ENCODE measurements at places on chromosomes 1 and 21.

- peak; percentile 75 for DNase-seq
These were observed 35.8 kb downstream of the GREM2 start for GRCh38 chr1:240575981-240576662.

GRCh38 chr1:104745875-104746274, 996.2 kb downstream of the AMY1C start:
- DNase-seq = no peak

- DNase-seq = peak; percentile 55
These were observed 23.2 kb downstream of the CD1D start for GRCh38 chr1:158203693-158204457.

DNA sequence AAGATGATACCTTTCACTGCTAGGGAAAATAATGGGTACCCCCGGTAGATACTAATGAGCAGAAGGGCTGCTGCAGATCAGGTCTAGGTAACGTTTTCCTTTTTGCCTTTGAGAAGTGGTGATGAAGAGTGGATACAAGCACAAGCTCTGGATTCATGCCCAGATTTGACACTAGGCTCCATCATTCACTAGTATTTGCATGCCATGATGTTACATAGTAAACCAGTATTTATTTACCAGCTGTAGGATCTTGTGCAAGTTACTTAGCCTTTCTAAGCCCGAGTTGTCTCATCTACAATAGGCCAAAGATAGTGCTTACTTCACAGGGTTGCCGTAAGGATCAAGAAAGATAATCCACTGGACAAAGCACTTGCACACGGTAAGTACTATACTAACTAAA, 14.2 kb downstream of the PTPN14 start:
- DNase-seq = no peak

GRCh38 chr1:184212649-184213314, 161.3 kb downstream of the TSEN15 start:
- DNase-seq = peak; percentile 89

DNA sequence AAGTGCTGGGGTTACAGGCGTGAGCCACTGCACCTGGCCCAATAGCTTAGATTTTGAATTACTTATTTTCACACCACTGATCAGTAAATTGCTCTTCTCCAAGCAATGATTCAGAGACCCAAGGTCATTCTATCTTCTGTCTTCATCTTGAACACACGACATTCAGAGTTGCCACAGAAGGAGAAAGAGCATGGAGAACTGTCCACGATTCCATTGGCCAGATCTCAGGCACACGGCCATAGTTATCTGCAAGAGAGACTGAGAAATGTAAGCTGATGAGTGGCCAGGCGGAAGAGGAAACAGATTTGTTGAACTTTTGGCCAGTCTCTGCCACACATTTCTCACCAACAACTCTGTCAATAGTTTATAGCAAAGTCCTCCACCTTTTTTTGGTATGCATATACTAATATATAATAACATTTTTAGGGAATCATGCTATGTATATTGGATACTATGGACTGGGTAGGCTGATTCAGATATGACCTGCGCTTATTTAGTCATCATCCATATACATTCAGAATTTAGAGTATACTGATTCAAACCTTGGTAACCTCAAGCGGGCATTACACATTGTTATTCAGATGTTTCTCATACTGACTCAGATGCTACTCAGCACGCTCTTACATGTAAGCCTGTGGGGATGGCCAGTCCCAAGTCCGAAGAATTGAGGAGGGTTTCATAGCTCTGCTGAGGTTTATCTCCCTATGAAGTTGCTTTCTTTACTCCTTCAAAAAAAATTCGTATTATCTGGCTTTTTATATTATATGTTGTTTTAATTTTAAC, 25.5 kb upstream of the CAP1 start:
- DNase-seq = peak; percentile 89

- no peak for DNase-seq
These were observed 61.5 kb downstream of the RUNX1 start for GRCh38 chr21:34987501-34988072.

DNA sequence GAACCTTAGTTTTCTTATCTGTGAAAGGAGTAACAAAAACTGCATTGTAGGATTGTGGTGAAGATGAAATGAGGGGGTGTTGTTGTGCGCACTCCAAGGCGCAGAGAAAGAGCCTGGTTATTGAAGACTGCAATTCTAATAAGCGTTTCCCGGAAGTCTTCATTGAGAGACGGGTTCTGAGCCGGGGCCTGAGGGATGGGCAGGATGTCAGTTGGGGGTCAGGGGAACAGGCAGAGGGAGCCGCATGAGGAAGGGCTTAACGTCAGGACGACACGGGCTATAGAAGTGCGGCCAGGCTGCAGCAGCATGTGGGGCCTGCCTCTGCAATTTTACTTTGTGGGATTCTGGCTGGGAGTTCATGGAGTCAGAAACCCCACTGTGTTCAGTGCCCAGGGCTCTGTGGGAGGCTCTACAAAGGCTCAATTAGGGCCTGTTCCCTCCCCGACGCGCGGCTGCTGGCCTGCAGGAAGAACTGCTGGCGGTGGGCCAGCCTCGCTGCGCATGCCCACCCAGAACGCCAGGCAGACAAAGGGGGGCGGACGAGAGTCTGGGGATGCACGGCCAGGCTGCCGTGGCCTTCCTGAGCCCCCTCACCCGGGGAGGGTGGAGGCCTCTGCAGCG, 20.7 kb downstream of the TRIM62 start:
- DNase-seq = peak; percentile 62

GRCh38 chr21:17428484-17428869, 84.4 kb upstream of the CXADR start:
- DNase-seq = no peak

- DNase-seq = no peak
These were observed 4.1 kb downstream of the CD84 start for GRCh38 chr1:160575112-160575664.

DNA sequence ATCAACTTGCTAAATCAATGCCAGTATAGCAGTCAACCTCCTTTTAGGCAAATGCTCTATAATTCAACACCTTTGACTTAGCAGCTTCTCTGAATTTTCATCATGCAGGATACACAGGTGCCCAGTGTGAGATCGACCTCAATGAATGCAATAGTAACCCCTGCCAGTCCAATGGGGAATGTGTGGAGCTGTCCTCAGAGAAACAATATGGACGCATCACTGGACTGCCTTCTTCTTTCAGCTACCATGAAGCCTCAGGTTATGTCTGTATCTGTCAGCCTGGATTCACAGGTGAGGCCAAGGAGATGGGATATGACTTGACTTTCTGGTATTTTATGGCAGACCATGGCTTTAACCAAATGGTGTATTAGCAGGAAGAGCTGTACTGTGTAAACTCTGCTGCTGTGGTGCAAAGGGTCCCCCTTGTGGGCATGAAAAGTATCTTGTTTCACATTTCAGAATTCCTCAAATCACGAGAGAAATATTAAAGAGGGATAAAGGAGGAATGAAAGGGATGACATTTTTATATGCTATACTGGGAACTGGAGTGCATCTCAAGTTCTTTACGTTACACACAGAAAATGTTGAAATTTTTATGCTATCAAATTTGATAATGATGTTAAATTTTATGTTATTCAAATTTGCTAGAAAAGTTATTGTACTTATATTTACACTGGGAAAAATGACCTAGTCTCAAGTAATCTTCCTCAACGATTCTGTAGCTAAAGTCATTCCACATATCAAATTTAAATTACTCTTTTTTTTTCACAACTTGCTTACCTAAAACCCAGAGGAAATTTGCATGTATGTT, 88.9 kb downstream of the CRB1 start:
- peak; percentile 56 for DNase-seq

GRCh38 chr1:202315576-202316168, 26.1 kb downstream of the UBE2T start:
- peak; percentile 56 for DNase-seq

DNA sequence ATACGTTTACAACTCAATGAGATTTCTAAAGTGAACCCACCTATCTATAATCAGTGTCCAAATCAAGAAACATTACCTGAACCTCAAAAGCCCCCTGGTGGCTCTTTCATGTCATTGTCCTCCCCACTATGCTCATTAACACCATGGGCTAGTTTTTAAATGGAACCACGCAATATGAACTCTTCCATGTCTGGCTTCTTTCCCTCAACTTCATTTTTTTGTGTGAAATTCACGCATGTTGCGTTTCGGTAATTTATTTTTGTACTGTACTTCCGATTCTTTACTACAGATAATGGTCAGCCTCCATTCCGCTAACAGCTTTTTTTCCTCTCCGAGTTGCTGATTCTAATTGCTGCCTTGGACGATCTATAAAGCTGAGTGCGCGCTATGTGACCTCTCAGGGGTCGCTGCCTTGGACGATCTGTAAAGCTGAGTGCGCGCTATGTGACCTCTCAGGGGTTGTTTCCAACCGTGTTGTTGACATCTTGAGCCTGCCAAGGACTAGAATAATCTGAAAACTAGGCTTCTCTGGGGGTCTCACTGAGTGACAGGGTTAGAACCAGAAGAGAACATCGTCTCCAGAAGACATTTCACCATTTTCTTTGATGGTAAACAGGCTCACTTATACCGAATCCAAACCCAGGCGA, 1.1 kb upstream of the CACYBP start:
- peak; percentile 67 for DNase-seq

GRCh38 chr1:156937883-156938282, 17.5 kb downstream of the LRRC71 start:
- no peak for DNase-seq

- DNase-seq = no peak
These were observed 97.3 kb upstream of the HMCN1 start for GRCh38 chr1:185636848-185637247.

GRCh38 chr1:70429219-70429618, 18.2 kb downstream of the CTH start:
- DNase-seq = peak; percentile 66

DNA sequence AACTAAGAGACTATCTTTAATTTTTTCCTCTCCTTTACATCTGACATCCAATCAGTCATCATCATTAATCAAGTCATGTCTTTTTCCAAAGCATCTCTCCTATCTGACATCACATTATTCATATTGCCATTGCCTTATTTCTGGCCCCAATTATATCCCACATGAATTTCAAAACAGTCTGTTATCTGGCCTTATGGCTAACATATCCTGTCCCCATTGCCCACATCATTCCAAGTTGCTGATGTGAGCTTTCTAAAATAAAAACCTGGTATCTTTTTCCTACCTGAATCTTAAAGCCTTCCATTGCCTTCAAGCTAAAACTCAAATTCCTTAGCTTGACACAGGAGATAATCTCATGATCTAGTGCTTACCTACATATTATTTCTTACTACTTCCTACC, 283.9 kb downstream of the LRRC40 start:
- DNase-seq = no peak

DNA sequence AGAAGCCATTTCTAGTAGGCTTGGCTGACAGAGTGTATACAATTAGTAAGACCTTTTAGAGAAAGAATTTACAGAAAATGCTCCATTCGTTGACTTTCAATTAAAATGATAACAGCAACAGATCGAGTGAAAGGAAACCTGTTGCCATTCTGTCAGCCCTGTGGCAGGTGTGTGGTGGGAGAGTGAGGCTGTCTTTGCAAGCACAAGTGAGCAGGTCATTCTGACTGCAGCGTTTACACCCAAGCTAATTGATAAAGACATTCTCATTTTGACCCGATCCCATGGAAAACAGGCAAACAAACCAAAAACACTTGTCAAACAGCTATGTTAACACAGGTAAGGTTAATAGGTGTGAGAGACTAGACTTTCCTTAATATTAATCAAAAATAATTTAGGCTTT, 257.3 kb downstream of the PTBP2 start:
- no peak for DNase-seq

DNA sequence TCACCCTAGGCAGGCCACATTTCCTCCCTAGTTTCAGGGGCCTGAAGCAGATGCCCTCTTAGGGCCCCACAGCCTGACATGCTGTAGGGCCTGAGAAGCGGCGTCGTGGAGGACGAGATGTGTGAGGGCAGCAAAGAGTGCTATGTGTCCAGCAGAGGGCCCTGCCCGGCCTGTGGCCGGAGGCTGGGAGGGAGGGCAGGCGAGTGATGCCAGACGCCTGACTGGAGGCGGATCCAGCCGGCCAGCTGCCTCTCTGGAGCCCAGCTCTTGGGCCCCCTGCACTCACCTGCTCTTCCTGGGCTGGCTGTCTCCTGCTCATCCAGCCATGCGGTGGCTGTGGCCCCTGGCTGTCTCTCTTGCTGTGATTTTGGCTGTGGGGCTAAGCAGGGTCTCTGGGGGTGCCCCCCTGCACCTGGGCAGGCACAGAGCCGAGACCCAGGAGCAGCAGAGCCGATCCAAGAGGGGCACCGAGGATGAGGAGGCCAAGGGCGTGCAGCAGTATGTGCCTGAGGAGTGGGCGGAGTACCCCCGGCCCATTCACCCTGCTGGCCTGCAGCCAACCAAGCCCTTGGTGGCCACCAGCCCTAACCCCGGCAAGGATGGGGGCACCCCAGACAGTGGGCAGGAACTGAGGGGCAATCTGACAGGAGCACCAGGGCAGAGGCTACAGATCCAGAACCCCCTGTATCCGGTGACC, at the start of gene GPR37L1:
Gene GPR37L1 (plus strand): TSS at position 279 of the 697 bp plus-strand sequence. CDS start 47 bp downstream, at position 326.
- no peak for DNase-seq

DNA sequence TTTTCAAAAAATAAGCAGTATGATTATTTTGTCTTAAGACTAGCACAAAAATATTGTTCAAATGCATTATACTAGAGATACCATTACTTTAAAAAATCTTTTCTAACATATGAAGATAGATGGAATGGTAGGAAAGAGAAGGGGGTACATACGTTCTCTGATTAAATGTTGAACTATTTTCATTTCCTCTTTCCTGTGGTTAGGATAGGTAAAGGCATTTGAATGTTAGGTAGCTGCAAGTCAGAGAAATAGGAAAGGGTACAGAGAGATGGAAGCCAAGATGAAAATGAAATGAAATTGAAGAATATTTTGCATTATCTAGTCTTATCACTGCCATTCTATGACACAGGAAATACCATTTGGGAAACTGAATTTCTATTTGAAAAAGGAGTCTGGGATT, 28.3 kb downstream of the TLCD4 start:
- no peak for DNase-seq

DNA sequence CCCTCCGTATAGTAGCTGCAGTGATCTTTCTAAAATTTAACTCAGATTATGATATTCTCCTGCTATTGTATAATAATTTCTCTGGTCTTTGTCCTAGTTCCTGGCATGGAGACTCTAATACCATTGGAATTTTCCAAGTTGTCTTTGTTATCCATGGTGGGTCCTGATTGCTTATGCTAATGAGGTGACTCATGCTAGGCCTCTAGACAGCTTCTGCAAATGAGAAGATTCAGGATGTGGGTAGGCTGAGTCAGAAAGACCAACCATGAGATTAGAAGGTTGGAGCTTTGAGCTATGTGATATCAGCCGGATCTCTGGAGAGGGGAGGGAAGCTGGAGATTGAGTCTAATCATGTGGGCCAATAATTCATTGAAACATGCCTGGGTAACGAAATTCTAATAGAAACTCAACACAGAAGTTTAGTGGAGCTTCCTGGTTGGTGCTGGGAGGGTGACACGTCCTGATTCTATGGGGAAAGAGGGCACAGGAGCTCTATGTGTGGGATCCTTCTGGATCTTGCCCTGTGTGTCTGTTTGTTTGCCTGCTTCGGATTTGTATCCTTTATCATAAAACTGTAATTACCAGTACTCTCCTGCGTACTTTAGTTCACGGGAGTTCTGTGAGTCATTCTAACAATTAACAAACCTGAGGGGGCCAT, 73.2 kb upstream of the CNIH3 start:
- DNase-seq = peak; percentile 99

GRCh38 chr1:33927721-33928120, 63.8 kb downstream of the HMGB4 start:
- no peak for DNase-seq

- DNase-seq = peak; percentile 46
These were observed 29.0 kb upstream of the PPM1J start for GRCh38 chr1:112744009-112744578.
